ENCODE measurements at places on chromosomes 1 and 21.

DNA sequence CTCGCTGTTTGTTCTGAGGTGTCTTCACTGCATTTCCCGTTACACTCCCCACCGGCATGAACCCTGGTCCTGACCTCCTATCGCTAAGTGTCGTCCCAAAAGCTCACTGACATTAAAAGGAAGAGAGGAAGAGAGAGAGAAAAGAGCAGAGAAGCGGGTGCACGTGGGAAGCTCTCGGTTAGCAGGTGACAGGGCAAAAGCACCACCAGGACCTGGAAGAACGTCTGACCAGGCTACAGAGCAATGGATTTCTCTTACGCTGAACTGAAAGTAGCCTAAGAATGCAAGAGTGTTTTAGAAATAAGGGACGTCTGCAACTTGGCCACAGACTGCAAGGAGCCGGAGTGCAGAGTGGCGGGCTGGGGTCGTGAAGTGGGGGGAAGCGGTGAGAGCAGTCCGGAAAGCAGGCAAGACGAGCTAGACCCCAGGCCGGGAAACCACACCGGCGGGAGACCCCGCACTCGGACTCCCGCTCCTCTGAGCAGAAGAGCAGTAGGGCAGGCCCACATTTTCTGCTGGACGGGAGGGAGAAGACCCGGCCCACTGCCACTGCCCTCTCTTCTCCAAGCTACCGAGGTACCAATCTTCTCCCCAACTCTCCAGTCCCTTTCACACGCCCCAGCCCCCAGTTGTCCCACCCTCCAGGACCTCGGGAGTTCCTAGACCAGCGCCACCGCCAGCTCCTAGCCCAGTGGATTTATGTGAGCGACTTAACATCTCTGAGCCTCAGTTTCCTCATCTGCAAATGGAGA lies 8.3 kb upstream of the MPZL1 start:
- peak; percentile 9 for DNase-seq

DNA sequence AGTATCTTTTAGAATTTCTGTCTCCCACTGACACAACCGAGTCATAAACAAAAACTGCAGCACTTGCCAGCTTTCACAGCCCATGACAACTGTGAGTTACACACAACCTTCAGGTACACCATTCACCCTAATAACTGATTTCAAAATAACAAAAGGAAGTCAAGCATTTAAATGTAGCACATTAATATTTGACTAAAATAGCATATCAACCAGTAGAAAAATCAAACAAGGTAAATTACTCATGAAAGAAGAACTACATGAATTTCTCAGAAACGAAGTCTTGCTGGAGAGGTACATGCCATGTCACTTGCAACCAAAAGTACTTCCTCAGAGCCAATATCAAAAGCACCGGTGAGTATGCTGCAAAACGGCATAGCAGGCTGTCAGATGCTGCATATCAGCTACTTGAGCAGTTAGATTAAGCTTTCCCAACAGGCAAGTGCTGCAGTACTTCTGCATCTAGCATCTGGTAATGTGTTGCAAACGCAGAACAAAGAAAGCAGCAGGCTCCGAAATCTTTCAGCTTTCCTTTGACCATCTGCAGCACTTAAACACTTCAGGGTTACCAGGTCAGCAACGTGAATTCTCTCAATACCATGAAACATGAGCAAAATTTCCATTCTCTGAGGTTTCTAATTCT lies 223.2 kb downstream of the SMYD3 start:
- DNase-seq: no peak

- DNase-seq: no peak
Measured at GRCh38 chr1:107821340-107821739, 143.6 kb downstream of the VAV3 start.

GRCh38 chr1:150365941-150366340 lies 2.0 kb downstream of the RPRD2 start:
- no peak for DNase-seq

GRCh38 chr1:227449051-227449450 lies 114.3 kb upstream of the ZNF678 start:
- DNase-seq: no peak

GRCh38 chr1:120133228-120133927 lies 42.9 kb downstream of the SEC22B start:
- no peak for DNase-seq

DNA sequence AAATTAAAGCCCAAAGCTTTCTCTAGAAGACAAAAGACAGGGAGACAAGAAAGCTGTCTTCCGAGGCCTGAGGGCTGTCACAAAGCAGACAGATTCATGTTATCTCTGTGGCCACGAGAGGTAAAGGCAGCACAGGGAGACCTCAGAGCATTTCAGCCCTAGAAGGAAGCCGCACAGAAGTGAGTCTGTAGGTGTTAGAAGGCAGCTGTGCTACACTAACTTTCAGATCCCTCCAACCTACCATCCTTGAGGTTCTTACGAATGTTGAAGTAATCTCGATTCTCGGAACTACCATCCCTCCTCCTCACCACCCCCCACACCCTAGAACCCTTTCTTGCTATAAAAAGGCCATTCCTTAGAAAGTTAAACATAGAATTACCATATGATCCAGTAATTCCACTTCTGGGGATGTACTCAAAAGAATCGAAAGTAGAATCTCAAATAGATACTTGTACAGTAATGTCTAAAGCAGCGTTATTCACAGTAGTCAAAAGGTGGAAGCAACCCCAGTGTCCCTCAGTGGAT lies 21.5 kb upstream of the LYST start:
- DNase-seq: no peak

GRCh38 chr1:109040989-109041620 lies 797 bp downstream of the WDR47 start:
- DNase-seq: no peak

Measured in NCI-H187 (cell line).